Cerebellar nuclear complex (tissue), 1 donor: ENCODE measurements at places on chromosomes 6 and 20.
A peak's percentile ranks its signal among the peaks of the same experiment; 100 is the strongest.

DNA sequence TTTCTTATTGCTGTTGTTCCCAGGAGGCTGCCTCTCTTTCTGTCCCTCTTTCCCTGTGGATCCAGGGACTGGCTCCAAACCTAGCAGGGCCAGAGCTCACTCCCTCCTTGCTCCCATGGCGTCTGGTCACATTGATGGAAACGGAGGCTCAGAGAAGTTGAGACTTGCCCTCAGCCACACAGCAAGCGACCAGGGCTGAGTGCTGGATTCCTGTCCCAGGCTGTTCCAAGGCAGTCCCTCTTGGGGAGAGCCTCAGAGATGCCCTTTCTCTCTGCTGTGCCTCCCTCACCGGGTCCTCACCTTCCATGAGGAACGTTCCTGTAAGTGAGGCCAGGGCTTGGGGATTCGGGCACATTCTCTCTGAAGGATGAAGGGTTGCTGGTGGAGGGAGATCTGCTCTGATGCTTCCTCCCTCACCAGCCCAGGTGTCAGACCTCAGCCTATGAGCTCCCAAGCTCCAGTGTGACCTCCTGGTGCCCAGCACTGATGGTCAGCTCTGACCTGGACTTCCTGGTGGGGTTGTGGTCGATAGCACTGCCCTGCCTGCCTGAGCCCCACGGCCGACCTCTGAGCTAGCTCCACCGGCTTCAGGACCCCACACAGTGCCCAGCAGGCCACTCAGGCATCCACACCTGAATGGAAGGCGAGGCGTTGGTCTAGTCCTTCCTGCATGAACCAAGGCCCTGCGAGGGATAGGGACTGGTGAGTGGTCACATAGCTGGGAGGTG is 26.8 kb downstream of the SUN5 start:
- no peak for DNase-seq

DNA sequence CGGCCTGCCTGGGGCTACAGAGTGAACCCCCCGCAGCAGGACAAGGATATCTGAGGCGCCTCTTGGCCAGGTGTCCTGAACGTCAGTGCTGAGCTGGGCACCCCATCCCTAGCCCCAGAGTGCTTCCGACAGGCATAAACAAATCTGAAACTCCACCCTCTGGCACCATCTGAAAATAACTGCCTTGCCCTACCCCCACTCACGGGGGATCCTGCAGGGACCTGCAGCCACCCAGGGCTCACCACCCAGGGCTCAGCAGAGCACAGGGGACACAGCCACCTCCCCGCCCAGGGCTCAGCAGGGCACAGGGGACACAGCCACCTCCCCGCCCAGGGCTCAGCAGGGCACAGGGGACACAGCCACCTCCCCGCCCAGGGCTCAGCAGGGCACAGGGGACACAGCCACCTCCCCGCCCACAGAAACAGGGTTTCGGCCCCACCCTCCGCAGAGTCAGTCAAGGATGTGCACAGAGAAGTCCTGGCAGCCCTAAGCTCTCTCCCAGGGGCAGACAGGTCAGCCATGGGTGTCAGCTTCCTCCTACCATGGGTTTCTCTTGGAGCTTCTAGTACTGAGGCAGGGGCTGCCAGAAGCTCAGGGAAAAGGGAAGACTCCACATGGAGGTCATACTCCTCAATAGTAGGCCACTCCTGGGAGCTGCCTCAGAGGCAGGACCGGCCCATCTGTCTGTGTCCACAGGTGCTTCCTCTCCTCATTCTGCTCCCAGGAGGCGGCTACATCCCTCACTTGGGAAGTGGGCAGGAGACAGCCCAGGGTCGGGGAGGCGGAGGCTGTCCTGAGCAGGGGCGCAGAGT is 4.6 kb downstream of the UCKL1 start:
- peak; percentile 11 for DNase-seq

- no peak for DNase-seq
Measured at GRCh38 chr6:116072368-116072767, 11.7 kb upstream of the FRK start.

GRCh38 chr6:33877982-33878535 is 74.3 kb upstream of the MLN start:
- no peak for DNase-seq

DNA sequence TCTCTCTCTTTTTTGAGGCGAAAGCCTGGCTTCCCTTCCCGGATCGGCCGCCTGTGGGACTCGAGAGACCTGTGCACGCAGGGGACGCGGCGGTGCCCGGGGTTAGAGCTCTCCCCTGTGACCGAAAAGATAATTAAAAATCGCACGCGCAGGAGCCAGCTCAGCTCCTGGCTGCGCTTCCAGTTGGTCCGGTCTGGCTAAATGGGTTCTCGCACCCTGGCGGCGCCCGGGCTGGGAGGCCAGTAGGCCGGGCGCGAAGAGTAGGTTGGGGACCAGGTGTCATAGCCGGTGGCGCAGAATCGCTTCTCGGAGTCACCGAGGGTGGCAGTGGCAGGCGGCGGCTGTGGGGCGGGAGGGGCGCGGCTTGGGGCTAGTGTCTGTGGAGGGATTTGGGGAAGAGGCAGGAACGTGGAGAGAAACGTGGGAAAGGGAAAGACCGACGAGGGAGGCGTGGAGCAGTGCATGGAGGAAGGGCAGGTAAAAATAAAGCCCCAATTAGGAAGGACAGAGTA is 41.9 kb upstream of the SUPT3H start:
- DNase-seq: no peak

- DNase-seq: no peak
Measured at GRCh38 chr20:10466855-10467254, 31.8 kb downstream of the SLX4IP start.

GRCh38 chr6:29510746-29511300 is 23.1 kb upstream of the MAS1L start:
- no peak for DNase-seq

DNA sequence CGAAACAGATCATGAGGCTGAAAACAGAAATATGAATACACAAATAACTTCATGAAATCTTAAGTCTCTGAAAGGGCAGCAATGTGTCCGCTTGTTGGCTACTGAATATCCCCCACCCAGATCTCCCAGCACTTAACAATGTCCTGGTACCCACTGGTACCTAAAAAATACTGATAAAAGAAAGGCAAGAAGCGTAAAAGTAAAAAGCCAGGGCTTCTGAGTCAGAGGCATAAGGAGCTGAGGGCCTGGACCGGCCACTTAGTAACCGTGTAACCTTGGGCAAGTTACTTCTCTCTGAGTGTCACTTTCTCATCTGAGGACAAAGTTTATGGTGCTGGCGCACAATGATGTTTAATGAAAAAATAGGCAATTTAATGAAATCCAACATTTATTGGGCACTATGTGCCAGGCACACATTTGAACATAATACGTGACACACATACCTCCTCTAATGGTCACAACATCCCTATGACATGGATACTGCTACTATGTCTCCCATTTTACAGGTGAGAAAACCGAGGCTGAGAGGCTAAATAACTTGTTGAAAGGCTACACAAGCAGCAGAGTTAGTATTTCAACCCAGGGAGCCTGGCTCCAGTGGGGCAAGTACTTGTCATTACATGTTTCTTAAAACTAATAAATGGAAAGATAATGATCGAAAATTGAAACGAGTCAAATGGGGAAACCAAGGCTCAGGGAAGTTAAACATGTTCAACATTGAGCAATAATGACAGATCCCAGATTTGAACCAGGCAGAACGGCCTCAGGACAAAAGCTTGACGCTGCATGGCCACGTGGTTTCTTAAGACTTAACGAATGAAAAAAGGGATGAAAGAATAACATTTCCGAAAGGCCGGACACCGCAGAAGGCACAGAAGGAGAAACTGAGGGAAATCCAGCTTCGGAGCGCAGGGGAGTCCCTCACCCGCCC is 828 bp downstream of the TP53RK start:
- no peak for DNase-seq

DNA sequence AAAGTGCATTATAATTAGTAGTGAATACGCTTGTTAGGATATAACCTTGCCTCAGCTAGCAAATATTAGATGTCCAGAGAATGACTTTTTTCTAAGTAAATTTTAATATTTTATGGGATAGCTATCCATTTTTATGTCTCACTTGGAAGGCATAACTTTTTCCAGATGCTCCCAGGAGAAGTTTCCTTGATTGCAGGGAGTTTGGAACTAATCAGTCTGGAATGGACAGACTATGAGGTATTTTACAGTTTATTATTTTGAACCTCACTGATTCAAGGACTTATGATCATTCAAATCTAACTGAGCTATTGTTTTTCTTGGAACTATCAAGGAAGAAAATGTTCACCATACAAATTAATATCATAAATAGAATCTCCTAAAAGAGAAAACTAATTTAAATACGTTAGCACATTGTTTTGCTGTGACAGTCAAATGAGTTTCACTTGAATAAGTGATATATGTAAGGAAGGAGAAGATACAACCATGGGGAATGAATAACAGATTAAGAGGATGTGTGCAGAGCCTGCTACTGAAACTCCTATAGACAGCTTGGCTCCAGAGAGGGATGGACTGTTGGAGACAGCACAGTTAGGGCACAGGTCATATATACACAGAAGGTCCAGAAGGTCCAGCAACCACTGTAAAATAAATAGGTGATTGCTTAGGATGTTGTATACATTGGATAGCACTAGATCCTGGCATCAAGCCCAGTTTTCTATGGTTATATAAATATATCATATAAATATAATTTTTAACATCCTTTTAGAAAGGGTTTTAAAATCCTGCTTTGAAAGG is 20.6 kb upstream of the LCA5 start:
- DNase-seq: no peak

GRCh38 chr6:86715676-86716075 is 221.7 kb upstream of the HTR1E start:
- DNase-seq: no peak

DNA sequence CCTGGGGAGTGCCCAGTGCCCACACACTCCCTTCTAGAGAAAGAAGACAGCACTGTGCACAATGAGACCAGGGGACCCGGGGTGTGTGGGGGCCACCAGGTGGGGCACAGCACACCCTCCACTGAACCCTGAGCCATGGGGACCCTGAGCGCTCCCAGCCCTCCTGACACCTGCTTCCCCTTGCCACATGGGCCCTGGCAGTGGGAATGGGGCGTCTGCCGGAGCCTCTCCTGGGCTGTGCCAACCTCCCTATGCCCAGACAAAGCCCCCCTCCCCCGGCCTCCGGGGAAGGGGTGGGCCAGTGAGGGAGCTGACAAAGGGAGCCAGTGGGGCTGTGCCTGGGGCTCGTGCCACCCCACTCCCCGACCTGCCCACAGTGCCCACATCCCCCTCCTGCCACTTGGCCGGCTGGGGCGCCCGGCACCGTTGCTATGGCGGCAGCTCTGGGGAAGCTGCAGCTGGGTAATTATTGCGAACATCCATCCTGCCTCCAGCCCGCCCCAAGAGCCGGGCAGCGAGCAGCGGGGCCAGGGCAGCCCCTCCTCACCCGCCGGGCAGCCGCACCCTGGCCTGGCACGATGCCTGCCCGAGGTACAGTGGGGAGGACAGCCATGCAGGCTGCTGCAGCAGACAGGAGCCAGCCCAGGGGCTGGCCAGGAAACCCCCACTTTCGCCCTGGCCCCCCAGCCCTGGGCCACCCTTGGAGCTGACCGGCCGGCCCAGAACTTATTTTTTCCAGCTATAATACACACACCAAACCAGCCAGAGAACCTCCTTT is 41.9 kb upstream of the NOL4L start:
- no peak for DNase-seq

- no peak for DNase-seq
Measured at GRCh38 chr6:35192301-35192860, 21.4 kb upstream of the SCUBE3 start.

- no peak for DNase-seq
Measured at GRCh38 chr6:154689493-154690255, 43.5 kb upstream of the SCAF8 start.
